ENCODE measurements at places on chromosomes 1 and 21.

DNA sequence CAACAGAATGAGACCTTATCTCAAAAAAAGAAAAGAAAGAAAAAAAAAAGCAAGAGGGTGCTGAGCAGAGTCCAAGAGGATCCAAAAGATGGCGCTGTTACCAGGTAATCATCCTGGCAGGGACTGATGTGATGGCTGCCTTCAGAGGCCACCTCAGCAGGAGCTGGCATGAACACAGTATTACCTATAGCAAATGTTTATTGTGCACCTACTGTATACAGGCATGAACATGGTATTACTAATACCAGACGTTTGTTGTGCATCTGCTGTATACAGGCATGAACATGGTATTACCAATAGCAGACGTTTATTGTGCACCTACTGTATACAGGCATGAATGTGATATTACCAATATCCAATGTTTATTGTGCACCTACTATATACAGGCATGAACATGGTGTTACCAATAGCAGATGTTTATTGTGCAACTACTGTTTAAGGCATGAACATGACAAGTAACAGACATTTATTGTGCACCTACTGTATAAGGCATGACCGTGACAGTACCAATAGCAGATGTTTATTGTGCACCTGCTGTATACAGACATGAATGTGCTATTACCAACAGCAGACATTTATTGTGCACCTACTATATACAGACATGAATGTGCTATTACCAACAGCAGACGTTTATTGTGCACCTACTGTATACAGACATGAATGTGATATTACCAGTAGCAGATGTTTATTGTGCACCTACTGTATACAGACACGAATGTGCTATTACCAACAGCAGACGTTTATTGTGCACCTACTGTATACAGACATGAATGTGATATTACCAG, 115.1 kb upstream of the TMEM51 start:
- no peak for DNase-seq

DNA sequence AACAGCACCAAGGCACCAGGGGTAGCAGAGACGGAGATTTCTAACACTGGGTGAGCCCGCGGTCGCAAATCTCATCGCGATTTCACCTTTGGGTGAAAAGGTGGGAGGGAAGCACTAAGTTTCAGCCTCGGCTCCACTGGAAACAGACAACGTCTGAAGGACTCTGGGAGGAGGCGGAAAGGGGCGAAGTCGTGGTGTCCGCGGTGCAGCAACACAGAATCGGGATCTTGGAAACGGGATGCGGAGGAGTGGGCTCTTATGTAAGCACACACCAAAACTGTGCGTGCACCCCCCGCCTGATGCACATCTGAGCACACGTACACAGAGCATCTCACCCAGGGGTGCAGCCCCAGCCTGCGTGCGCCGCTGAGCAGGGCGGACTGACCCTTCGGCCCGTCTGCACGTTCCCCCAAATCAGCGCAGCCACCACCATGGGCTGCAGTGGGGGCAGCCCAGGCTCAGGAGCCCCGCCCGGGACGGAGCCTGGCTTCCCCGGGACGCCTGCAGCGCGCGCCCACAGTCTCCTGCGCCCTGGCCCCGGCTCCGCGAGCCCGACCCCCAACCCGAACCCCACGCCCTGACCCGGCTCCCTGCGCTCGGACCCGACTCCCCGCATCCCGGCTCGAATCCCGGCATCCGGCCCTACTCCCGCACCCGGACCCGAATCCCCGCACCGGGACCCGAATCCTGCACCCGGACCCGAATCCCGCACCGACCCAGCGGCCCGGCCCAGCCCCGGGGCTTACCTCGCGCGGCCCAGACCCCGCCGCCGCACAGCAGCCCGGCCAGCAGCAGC, 670 bp downstream of the CLSTN1 start:
- DNase-seq = no peak

DNA sequence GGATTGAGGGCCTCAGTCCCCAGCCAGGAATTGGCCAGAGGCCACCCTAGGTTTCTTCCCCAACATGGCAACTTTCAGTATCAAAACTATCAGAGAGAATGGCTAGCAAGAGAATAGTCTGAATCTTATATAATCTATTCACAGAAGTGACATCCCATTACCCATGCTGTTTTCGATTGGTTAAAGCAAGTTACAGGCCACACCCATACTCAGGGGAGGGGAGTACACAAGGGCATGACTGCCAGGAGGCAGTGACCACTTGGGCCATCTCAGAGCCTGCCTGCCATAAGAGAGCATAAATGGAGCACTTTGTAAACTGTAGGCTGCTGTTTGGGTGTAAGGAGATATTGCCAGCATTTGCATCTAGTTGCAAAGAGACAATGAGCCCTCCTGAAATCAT, 65.4 kb downstream of the FAM163A start:
- DNase-seq = no peak

GRCh38 chr21:25967901-25968438, 202.6 kb downstream of the APP start:
- no peak for DNase-seq

DNA sequence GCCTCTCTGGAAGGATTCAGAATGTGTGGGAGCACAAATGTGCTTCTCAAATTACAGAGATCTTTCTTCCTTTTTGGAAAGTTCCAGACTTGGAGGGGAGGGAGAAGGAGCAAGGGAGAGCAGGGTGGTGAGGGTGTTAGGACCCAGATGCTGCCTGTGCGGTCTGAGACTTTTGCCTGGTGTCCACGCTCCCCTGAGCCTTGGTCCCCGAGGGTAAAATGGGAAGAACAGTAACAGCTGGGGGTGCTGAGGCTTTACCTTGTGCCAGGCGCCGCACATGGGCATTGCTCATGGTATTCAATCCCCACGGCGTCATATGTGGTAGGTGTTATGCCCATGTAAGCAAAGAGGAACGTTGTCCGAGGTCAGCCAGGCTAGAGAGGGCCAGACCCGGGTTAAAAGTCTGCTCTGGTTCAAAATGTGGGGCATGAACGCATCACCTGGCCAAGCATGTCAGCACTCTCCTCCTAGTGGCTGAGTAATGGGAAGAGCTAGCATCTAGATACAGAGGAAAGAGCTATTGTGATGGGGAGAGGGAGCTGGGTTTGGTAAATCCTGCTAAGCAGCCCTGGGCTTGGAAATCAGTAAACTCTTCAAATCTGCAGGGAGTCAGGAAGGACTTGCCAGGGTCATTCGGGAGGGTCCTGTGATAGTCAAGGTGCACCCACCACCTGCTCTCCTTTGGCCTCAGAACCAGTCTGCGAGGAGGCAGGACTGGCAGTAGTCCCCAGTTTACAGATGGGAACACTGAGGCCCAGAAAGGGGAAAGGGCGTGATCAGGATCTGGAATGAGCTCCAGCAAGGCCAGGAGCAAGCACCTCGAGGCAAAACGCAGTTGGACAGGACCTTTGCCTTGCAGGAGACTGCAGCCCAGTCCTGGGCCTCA, 4.5 kb upstream of the RUNX3 start:
- no peak for DNase-seq

- no peak for DNase-seq
These were observed 415.0 kb downstream of the COL11A1 start for GRCh38 chr1:102693345-102693744.

- no peak for DNase-seq
These were observed 1.3 kb upstream of the HMGN2 start for GRCh38 chr1:26470878-26471497.

- no peak for DNase-seq
These were observed 46.4 kb upstream of the TRABD2B start for GRCh38 chr1:48043622-48044021.

GRCh38 chr1:152107031-152107983, 7.9 kb downstream of the TCHH start:
- DNase-seq = no peak

DNA sequence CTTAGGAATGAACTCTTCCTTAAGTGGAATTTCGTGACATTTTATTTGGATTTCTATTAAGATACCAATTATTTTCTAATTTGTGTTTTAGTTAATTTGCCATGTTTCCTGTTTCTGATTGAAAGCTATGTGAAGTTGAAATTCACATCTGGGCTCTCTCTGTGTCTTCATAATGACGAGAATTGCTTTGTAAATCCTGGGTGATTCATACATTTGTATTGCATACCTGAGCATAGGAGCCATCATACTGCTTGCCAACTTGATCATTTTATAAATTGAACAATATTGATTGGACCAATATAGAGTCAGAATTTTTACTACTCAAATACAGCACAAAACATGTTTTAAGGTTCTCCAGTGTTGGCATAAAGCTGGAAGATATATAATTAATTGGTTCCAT, 817.9 kb downstream of the BRINP3 start:
- DNase-seq = no peak
